ENCODE measurements at places on chromosomes 12 and 14. TPM values are rescaled to one million over a fixed set of nuclear protein-coding genes. Genes with fewer than 3 reads are reported as not detected.

DNA sequence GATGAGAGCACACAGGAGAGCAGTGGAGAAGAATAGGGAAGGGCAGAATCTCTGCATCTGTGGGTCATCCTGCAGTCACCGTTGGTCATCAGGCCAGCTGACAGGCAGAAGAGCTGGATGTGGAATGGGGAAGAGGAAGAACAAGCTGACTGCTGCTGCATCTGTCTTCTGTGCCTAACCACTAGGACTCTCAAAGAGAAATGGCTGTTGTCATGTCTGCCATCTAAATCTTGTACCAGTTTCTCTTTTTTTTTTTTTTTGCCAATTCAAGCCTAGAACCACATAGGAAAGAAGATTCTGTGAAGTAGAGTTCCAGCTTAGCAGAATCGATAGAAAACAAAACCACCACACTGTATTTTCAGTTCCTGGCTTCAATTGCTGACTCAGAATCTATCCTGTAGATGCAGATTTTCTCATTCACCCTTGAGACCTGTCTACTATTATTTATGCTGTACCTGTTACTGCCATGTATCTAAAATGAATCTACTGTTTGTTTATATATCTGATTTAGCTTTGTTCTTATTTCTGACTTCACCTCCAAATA lies 421.9 kb upstream of the PRICKLE1 start:
- DNase-seq, result no peak

Gene ESPL1
- total RNA-seq, result 1.7 TPM

DNA sequence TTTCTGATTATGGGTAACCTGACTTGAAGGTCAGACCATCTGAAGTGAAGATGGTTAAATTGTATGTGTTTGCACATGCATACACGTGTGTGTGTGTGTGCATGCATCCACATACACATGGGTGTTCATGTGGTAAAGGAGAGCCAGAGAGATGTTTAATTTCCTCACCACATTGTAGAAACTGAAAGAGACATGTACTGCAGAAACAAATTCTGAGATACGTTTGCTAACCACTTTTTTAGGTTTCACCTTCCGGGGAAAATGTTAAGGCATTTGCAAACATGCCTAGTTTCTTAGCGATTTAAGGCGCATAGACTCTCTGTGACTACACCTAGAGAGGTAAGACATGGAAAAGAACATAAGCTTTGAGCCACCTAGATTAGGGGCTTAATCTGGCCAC lies 362.9 kb downstream of the RAD51B start:
- no peak for DNase-seq

Gene ASCL1
- total RNA-seq, result 21.1 TPM

DNA sequence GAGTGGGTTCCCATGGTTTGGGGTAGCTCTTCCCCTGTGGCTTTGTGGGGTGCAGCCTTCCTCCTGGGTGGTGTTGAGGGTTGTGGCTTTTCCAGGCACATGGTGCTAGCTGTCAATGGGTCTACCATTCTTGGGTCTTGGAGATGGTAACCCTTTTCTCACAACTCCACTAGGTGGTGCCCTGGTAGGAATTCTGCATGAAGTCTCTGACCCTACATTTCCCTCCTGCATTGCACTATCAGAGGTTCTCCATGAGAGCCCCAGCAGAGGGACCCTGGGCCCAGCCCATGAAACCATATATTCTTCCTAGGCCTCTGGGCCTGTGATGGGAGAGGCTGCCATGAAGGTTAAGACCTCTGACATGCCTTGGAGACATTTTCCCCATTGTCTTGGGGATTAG lies 1093.3 kb downstream of the SLC16A7 start:
- no peak for DNase-seq

Data from occipital lobe (tissue), 3 donors.